ENCODE measurements at places on chromosomes 13 and 19. TPM values are rescaled to one million over a fixed set of nuclear protein-coding genes. Genes with fewer than 3 reads are reported as not detected.

Gene ZNF878
- 0.26 TPM for total RNA-seq

Gene ERICH6B
- not detected for total RNA-seq

Gene COMP
- total RNA-seq: not detected

Gene ZNF208
- total RNA-seq: 0.13 TPM

Gene LIPE
- total RNA-seq: 6.3 TPM

Gene LHFPL6
- total RNA-seq: 69.2 TPM

Gene TMPRSS9
- total RNA-seq: not detected

Gene VAV1
- under 0.01 TPM for total RNA-seq

Gene PSG11
- total RNA-seq: 0.13 TPM

Gene RPS28
- 202 TPM for total RNA-seq

Gene TSSK6
- total RNA-seq: 0.26 TPM

Gene CALR3
- total RNA-seq: not detected

Gene EEF1AKMT1
- 5.4 TPM for total RNA-seq

Gene CRLF1
- 0.13 TPM for total RNA-seq

Gene PLIN3
- 97.5 TPM for total RNA-seq

Gene CAMSAP3
- total RNA-seq: under 0.01 TPM

Gene TLE2
- total RNA-seq: 24.9 TPM

Gene NTF4
- not detected for total RNA-seq

Gene SWSAP1
- 1.1 TPM for total RNA-seq

Gene IL12RB1
- total RNA-seq: 0.13 TPM

Gene C19orf85
- not detected for total RNA-seq

Gene SEMA6B
- total RNA-seq: 69.4 TPM
